ENCODE measurements at places on chromosomes 3 and 15. TPM values are rescaled to one million over a fixed set of nuclear protein-coding genes. Genes with fewer than 3 reads are reported as not detected.

The FGD5 gene
- 13.8 TPM for total RNA-seq

The GLDN gene
- total RNA-seq: 3.7 TPM

The MCF2L2 gene
- 1.9 TPM for total RNA-seq

DNA sequence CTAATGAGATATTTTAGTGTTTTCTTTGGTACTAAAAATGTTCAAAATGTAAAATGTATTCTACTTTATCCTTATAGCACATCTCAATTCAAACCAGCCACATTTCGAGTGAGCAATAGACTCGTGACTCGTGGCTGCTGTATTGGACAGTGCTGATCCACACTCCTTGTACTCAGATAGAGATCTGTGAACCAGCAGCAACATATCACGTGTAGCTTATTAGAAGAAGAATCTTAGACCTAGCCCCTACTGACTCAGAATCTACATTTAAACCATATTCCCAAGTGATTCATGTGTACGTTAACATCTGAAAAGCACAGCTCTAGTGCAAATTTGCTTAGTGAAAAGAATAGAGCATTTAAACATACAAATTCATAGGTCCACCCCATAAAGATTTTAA lies 130.9 kb downstream of the IL1RAP start:
- no peak for DNase-seq

- DNase-seq: no peak
Observed at GRCh38 chr3:174986685-174987084, 127.6 kb downstream of the NAALADL2 start.

DNA sequence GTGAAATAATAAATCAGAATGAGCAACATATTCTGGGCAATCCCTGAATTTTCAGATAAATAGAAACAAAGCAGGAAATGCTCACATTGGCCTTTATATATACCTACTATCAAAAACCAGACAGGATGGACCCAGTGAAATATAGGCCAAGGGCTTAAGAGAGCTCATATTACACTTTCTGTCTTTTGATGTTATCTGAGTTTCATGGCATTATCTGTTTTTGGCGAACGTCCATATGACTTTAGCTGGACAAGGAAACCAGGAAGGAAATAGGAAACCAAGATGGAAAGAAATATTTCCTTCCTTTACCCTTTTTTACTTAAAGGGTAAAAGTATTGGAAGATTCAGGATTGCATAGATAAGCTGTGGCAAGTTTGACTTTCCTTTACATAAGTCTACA lies 274.8 kb downstream of the THSD4 start:
- no peak for DNase-seq
